ENCODE measurements at places on chromosomes 6 and 20.
A peak's percentile ranks its signal among the peaks of the same experiment; 100 is the strongest.

GRCh38 chr20:41632896-41633295 lies 14.7 kb upstream of the CHD6 start:
- peak; percentile 48 for DNase-seq

DNA sequence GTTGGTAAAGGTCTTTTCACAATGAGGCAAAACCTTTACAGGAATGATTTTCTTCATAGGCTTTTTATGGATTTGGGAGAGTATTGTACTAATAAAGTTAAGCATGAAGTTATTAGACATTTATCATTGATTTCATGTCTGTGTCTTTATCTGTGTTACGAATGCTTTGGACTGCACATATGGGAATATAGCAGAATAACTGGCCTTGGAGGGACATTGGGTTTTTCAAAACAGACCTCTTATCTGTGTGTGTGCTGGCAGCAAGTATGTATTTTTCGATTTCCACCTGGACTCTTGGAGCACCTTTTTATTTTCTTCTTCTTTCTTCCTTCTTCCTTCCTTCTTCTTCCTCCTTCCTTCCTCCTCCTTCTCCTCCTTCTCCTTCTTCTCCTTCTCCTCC lies 74.6 kb downstream of the CDKAL1 start:
- no peak for DNase-seq

- DNase-seq: no peak
These were observed 50.9 kb upstream of the TAB2 start for GRCh38 chr6:149266659-149267058.

GRCh38 chr6:67292169-67292568 lies 1342.9 kb upstream of the ADGRB3 start:
- no peak for DNase-seq

- peak; percentile 21 for DNase-seq
These were observed 68.7 kb downstream of the TOX2 start for GRCh38 chr20:43983359-43983758.

- no peak for DNase-seq
These were observed 23.7 kb downstream of the ADGRF5 start for GRCh38 chr6:46898006-46898405.

- DNase-seq: no peak
These were observed 26.5 kb upstream of the PPP1R14C start for GRCh38 chr6:150116200-150116800.

- no peak for DNase-seq
These were observed 35.6 kb downstream of the CNKSR3 start for GRCh38 chr6:154474648-154475428.

- no peak for DNase-seq
These were observed 23.4 kb upstream of the INSM1 start for GRCh38 chr20:20344476-20344875.

- DNase-seq: no peak
These were observed 14.4 kb upstream of the ADAM33 start for GRCh38 chr20:3696200-3696599.

- DNase-seq: no peak
These were observed 120.3 kb downstream of the KCNQ5 start for GRCh38 chr6:72742001-72742673.

GRCh38 chr6:7604506-7604905 lies 14.5 kb downstream of the SNRNP48 start:
- DNase-seq: no peak

DNA sequence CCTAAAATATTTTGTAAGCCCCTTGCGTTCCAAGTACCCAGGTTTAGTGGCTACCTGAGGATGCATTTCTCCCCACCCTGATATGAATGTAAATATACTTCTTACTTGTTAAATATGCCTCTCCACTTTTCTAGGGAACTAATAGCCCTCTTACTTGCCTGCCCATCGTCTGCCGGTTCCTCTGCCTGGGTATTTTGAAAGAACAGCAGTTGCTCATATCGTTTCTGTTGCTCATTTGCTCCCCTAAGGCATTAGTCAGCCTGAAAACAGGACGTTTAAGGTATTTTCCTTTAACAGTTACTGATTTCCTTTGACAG lies 141.3 kb upstream of the CARMIL1 start:
- peak; percentile 9 for DNase-seq

DNA sequence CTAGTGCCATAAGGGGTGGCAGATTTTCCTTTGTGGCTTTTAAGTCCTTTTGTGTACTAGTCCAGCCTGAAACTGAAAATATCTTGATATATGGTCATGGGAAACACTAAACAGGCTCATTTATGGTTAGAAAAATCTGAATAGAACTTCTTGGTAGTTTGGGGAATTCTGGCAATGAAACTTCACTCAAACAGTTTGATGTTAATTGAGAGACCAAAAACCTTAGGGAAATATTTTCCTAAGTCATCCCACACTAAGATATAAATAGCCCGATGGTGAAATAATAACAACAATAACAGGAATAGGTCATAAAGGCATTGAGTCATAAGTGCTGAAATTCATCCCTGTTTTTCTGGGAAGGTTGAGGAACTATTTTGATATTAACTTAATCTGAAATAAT lies 146.2 kb upstream of the SMLR1 start:
- no peak for DNase-seq

DNA sequence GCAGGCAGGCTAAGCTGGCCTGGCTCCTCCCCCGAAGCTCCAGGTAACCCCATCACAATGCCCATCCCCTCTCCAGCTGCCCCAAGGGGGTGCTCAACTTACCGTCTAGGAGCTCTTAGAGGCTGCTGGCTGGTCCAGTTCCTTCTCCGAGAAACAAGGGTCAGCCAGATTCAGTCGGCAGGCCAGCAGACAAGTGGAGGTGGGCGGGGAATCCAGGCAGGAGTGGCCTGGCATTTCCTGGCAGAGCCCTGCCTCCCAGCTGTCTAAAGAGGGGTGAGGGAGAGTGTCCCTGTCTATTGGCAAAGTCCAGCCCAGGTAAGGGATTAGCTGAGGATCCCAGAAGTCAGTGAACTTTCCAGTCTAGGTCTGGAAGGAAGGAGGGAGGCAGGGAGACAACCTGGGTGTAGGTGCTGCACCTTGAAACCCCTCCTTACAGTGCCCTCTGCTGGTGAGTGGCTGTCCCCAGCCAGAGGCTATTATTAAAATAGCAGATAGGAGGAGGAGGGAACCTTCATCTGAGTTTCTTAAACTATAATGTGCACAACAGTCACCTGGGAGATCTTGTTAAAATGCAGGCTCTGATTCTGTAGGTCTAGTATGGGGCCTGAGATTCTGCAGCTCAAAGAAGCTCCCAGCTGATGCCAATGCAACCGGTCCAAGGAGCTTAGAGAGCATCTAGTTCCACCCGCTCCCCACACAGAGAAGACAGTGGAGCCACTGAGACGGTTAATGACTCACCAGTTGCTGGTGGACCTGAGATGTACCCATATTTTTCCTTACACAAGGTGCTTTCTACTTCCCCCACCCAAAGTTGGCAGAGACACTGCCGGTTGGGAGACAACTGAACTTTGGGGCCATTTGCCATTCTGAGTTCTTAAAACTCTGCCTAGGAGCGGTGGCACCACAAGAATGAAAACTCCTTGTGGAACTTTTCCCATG lies at the start of gene UNC5CL:
Gene UNC5CL, minus strand, starts transcription at position 162 of the 939 bp plus-strand sequence. CDS start 4,147 bp downstream, outside the sequence.
- peak; percentile 56 for DNase-seq

- no peak for DNase-seq
These were observed 2.4 kb upstream of the DBNDD2 start for GRCh38 chr20:45405571-45406259.

DNA sequence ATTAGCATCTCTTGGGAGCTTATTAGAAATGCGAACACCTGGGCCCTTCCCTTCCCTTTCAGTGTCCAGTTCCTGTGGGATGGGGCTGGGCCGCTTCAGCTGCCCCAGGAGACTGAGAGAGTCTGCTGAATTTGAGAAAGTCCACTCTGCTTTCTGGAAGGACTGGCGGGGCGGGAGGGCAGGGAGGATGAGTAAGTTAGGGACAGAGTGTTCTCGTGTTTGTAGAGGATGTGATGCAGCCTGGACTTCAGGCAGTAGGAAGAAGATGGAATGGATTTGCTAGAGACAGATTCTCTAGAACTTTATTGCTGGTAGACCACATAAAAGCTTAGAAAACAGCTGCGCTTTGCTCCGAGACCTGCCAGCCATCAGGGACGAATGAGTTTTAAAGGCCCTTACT lies 1.1 kb upstream of the TULP4 start:
- DNase-seq: no peak

DNA sequence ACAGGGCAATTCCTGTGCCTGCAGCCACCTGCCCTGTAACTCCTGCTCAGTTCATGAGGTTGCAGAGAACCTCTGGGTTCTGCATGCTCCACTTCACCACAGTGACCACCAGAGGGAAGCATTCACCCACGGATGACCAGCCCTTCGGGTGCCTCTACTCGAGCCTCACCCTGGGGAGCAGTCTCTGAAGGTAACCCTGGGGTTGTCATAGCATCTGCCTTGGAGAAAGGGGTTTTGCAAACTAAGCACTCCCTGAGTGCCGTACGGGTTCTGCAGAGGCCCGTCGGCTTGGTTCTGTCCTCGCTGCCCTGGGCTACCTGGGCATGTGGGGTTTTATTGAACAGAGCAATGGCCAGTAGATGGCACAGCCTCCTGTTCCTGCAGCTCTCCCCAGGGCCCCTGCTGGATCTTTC lies 10.2 kb upstream of the CST5 start:
- peak; percentile 78 for DNase-seq

GRCh38 chr6:165634101-165634880 lies 28.8 kb downstream of the PDE10A start:
- DNase-seq: no peak

DNA sequence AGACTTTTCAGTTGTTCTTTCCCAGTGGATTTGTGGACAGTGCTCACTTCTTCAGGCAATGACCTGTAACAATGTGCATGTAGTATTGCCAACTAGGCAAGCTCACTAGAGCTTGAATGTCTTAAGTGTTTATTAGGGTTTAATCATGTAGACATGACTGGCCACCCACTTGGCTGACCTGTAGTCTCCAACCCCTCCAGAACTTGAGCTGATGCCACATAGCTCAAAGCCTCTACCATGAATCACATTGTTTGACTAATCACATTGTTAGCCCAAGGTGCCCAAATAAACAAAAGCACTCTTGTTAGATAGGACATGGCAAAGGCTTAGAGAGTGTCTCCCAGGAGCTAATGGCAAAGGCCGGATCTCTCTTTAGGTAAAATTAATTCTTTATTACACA lies 272.7 kb downstream of the GRIK2 start:
- no peak for DNase-seq

Data from CD8-positive, alpha-beta T cell (primary cell).